DND-41 (cell line): ENCODE measurements at places on chromosomes 1 and 21.

DNA sequence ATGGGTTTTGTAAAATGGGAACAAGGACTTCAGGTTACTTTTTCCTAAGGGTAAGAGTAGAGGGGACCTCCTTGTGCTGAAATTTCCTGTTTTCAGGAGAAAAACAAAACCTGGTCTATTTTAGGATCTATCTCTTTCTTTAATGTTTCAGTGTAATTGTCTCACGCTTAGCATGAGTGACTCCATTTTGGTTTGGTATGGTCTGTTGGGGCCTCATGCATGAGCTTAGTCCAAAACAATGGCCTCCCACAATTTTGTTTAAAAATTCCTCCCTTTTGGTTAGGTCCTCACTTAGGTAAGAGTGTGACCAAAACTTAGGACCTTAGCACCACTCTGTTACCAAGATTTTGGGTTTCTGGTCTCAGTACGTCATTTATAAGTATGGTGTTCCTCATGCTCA is 67.2 kb upstream of the TEKT2 start:
- no peak for DNase-seq

GRCh38 chr1:224203243-224204016 is 20.4 kb downstream of the DEGS1 start:
- DNase-seq: no peak

GRCh38 chr1:83796409-83796808 is 202.5 kb downstream of the TTLL7 start:
- no peak for DNase-seq

- DNase-seq: no peak
Measured at GRCh38 chr1:94989911-94990473, 63.1 kb upstream of the CNN3 start.

GRCh38 chr1:109067883-109068282 is 7.9 kb downstream of the TAF13 start:
- DNase-seq: no peak

DNA sequence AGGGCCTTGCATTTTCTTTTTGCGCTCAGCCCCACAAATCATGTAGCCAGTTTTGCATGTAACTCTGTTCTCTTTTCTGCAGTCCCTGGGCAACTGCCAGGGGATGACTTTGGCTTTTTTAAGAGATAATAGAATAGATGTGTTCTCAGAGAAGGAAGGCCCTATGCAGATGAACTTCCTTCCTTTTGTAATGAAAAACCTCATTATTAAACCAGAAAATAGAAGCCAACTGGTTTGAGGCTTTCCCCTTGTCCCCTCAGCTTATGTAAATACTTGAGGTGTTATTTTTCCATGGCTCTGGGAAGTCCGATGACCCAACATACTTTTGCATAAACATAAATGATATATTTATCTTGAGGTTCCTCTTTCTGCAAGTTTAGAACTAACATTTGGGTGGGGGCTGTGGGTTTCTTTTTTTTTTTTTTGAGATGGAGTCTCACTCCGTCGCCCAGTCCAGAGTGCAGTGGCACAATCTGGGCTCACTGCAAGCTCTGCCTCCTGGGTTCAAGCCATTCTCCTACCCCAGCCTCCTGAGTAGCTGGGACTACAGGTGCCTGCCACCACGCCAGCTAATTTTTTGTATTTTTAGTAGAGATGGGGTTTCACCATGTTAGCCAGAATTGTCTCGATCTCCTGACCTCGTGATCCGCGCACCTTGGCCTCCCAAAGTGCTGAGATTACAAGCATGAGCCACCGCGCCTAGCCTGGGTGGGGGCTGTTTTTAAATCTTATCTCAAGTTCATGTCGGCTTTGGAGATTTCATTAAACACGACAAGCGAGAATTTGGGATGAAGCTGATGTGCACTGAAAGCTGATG is 14.4 kb upstream of the FCRL5 start:
- no peak for DNase-seq

- no peak for DNase-seq
Measured at GRCh38 chr1:46622344-46622743, 5.7 kb upstream of the MOB3C start.

DNA sequence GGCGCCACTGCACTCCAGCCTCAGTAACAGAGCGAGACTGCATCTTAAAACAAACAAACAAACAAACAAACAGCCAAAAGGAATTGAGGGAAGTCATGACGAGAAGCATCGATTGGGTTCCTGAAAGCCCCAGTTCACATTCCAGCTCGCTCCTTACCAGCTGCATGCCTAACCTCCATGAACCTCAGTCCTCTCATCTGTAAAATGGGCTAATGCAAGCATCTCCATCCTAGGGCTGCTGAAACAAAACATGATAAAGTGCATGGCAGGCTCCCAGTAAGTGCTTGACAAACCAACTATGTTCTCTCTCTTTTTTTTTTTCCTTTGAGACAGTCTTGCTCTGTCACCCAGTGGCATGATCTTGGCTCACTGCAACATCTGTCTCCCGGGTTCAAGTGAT is 79.7 kb upstream of the DISP3 start:
- no peak for DNase-seq

DNA sequence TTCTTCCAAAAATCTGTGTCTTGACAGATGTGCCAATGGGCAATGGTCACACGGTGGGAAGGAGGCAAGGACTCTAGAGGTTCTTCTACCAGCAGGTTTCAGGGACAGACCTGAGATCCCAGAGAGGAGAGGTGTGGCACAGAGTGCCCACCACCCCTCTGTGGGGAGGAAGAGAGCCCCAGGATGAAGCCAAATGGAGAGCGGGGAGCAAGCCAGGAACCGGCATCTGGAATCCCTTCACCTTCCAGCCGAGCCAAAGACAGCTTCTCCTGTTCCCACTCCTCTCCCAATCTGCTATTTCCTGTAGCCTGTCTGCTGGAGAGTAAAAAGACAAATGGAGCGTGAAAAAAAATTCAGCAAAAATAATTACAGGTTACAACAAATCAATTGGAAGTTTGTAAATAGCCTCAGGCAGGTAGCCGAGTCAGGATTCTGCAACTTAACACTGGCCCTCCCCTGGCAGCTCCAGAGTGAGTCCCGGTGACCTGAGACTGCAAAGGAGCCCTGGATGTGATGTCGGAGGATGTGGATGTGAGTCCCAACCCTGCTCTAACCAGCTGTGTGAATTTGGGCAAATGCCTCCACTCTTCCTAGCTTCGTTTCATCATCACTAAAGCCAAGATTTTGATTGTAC is 45.4 kb upstream of the LRRN2 start:
- DNase-seq: no peak

DNA sequence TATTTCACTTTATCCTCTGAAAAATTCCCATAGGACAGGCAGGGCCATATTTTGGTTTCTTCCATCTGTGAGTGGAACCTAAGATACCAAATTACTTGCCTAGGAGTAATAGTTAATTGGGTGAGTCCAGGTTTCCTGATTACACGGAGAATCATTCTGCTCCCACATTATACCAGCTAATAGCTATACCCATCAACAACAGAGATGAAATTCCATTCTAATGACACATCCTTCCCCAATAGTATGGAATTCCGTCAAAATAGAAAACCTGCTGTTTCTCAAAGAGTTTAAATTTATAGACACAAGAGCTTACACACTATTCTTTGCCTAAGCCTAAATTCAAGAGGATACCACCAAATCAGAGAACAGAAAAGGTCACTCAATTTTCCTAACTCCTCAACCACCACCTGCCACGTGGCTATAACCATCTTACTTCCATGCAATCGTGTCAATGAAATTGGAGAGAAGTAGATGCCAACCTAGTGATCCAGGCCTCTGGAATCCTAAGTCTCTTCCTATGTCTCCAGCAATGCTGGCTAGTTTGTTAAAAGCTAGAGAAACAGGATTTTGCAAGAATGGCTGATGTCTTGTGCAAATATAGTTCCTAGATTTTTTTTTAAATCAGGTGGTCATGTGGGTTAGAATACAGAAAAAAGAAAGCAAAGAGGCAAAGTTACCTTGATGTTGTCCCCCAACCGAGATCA is 6.2 kb downstream of the PPT1 start:
- no peak for DNase-seq

GRCh38 chr1:208153386-208153785 is 90.8 kb downstream of the PLXNA2 start:
- DNase-seq: no peak

DNA sequence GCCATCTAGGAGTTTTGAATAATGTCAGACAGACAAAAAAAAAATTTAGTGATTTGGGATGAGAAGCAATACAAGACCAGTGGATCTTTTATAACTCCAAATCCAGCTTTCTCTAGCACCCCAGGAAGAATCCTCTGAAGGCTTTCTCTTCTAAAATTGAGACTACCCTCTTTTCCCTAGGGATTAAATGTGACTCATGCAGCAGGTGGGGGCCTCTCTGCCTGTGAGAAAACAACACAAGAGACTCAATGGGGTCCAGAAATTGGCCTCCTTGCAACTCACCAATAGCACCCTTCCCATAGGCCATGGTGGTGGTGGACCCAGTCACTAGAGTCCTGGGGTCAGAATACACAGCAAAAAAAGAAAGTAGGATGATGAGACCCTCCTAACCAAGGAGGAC is 120.3 kb upstream of the ATP1A1 start:
- no peak for DNase-seq

DNA sequence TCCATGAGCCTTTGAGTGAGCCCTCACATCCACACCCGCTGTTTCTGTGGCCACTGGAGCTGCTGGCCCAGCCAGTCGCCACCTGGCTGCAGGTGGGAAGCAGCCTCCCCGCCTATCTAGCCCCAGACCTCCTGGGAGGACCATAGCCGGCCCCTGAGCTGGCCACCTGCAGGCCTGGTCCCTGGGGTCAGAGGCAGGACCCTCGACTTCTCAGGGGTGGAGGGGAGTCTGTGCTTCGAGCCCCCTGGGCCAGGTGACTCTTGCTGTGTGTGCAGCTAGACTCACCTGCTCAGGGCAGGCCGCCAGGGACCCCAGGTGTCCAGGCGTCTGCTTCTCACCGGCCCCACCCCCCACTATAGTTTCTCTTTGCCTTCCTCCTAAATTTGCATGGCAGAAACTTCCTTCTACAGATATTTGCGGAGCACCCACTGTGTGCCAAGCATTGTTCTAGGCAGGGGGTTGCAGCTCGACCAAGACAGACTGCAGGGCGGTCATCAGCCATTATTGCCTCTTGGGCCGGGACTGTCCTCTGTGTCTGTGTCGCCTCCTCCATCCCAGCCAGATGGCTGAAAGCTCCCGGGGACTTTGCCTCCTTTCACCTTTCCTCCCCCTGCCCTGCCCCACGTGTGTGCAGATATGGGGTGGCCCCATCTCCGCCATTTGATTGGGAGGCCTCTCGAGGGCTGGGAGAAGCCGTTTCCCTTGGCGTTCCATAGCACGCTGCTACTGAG is 27.3 kb downstream of the SPSB1 start:
- DNase-seq: no peak

DNA sequence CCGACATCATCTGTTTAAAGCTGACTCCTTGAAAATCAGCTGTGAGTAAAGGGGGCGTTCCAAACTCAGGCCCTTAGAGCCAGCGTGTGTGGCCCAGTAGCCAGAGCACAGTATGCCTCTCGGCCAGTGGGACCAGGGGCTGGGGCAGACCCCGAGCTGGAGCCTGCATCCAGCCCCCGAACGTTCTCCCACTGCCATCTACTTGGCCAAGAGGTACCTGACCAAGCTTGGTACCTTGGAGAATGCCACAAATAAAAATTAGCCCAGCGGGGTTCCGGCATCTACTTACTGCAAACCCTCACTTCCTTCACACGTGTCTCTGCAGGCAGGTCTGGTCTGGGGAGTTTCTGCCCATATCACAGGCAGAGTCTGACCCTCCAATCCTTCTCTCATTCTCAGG is 56.7 kb upstream of the COL6A2 start:
- DNase-seq: no peak

- DNase-seq: peak; percentile 52
Measured at GRCh38 chr1:107787299-107787698, 177.7 kb downstream of the VAV3 start.

DNA sequence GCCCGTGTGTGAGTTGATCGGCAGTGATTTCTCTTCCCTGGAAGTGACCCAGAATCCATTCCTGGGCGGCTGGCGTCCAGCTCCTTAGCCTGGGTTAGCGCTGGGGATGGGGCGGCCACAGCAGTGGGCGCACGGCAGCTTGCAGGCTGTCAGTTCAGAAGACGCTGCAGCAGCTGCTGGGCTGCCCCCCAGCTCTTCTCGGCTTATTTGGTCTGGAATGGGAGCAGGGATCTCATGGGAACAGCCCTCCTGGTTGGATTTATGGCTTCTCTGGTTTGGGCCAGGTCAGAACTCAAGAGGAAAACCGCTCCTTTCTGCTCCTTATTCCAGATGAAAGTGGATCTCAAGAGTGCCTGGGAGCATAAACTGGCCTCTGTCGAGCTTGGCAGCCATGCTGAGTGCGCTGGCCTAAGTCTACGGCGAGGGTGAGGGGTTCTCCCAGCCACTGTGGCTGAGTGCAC is 148.2 kb downstream of the PRDM16 start:
- DNase-seq: no peak

DNA sequence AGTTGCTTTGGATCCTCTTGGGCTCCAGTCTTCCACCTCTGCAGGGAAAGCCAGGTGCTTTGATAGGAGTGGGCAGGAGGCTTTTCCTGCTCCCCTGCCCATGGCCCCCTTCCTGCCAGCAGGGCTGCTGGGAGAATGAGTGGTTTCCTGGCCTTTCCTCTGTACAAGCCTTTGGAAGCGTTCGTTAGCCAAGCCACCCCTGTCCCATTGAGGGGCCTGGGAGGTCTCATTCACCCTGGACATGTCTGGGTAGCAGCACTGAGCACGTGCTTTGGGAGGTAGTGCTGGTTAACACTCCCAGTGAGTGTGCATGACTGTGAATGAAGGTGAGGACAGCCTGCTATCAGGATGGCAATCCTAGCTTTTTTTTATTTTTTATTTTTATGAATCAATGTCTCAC is 118.5 kb upstream of the CACNA1E start:
- DNase-seq: no peak

DNA sequence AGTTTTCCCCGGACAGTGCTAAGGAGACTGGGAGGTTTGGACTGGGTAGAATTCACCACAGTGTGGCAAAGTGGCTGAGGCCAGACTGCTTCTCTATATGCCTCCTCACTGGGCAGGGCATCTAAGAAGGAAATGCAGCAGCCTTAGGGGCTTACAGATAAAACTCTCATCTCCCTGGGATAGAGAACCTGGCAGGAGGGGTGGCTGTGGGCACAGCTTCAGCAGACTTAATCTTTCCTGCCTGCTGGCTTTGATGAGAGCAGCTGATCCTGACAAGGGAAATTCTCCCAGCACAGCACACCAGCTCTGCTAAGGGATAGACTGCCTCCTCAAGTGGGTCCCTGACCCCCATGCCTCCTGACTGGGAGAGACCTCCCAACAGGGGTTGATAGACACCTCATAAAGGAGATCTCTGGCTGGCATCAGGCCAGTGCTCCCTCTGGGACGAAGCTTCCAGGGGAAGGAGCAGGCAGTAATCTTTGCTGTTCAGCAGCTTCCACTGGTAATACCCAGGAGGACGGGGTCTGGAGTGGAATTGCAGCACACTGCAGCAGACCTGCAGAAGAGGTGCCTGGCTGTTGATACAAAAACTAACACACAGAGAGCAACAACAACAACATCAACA is 25.2 kb downstream of the KIFAP3 start:
- no peak for DNase-seq

DNA sequence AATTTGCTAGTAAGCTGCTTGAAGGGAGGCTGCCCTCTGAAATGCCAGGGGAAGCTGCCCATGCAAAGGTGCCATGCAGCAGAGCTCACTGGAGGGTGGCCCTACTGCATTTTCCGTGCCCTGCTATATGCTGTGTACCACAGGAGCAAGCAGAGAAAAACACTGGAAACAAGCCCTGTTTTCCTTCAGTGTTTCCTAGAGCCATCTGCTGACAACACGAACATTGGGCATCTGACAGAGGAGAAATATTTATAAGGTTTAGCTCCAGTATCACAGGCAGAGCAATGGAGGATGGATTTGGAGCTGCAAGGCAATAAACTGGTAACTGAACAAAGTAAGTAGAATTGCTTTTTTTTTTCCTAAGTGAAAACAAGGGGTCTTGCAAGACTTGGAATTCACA is 198.4 kb downstream of the USP25 start:
- no peak for DNase-seq
